ENCODE measurements at places on chromosomes 12 and 14. TPM values are rescaled to one million over a fixed set of nuclear protein-coding genes. Genes with fewer than 3 reads are reported as not detected.

CKAP4 gene
- total RNA-seq = 95.9 TPM

- H3K36me3 ChIP-seq = no peaks in the 10 kb centered on the region
- peaks cover 9% of the 10 kb centered on the region for H3K27me3 ChIP-seq
- no peak overlapping the region for H3K27ac ChIP-seq
- no peak overlapping the region for H3K4me3 ChIP-seq
- H3K4me1 ChIP-seq = peaks cover 14% of the 10 kb centered on the region
Measured at GRCh38 chr14:92505826-92506225, 7.8 kb upstream of the RIN3 start.

GRCh38 chr14:84036840-84037239 is 1493.1 kb upstream of the FLRT2 start:
- no peak overlapping the region for H3K4me3 ChIP-seq
- peaks cover 4% of the 10 kb centered on the region for H3K4me1 ChIP-seq
- H3K36me3 ChIP-seq = no peaks in the 10 kb centered on the region
- no peak for DNase-seq

GRCh38 chr14:94622653-94623421 is 10.6 kb downstream of the SERPINA3 start:
- H3K36me3 ChIP-seq = peaks cover 3% of the 10 kb centered on the region
- H3K27ac ChIP-seq = no peak overlapping the region
- no peak overlapping the region for H3K4me3 ChIP-seq
- no peak for DNase-seq
- H3K4me1 ChIP-seq = no peaks in the 10 kb centered on the region
